ENCODE measurements at places on chromosomes 5 and 9. TPM values are rescaled to one million over a fixed set of nuclear protein-coding genes. Genes with fewer than 3 reads are reported as not detected.

STK32A gene
- total RNA-seq, result not detected

ZFP2 gene
- 0.89 TPM for total RNA-seq

AGXT2 gene
- total RNA-seq, result not detected

HSD17B4 gene
- total RNA-seq, result 89.5 TPM

XRCC4 gene
- 9.3 TPM for total RNA-seq

BAAT gene
- total RNA-seq, result not detected

BASP1 gene
- total RNA-seq, result 0.94 TPM

LHX3 gene
- total RNA-seq, result not detected

PCDHB2 gene
- not detected for total RNA-seq

ADAMTS13 gene
- 3.5 TPM for total RNA-seq

SOHLH1 gene
- not detected for total RNA-seq

CLPTM1L gene
- 80.9 TPM for total RNA-seq

ADAMTSL2 gene
- 0.20 TPM for total RNA-seq

SMIM3 gene
- total RNA-seq, result 16.8 TPM

MARCOL gene
- not detected for total RNA-seq

PTAR1 gene
- 68.4 TPM for total RNA-seq

OR1J2 gene
- total RNA-seq, result not detected

SLC45A2 gene
- total RNA-seq, result not detected

EIF4E1B gene
- not detected for total RNA-seq

SH3RF2 gene
- not detected for total RNA-seq

HINT2 gene
- 56.4 TPM for total RNA-seq

GRIN1 gene
- not detected for total RNA-seq

INSYN2B gene
- not detected for total RNA-seq

LRRC19 gene
- total RNA-seq, result not detected

DMRT3 gene
- total RNA-seq, result not detected

LCN2 gene
- not detected for total RNA-seq

SLC35D2 gene
- 16.2 TPM for total RNA-seq

SWI5 gene
- 14.3 TPM for total RNA-seq

APC gene
- total RNA-seq, result 28.6 TPM

Data from activated naive CD8-positive, alpha-beta T cell treated with anti-CD3 and anti-CD28 coated beads, Interleukin-2, amount 10 ng/mL, durations not matched to agents 7 days and 5 days (primary cell).